Activated naive CD4-positive, alpha-beta T cell treated with anti-CD3 and anti-CD28 coated beads for 36 hours (primary cell): ENCODE measurements at places on chromosomes 2 and 18. TPM values are rescaled to one million over a fixed set of nuclear protein-coding genes. Genes with fewer than 3 reads are reported as not detected.

Gene ANO7
- total RNA-seq: 0.57 TPM

DNA sequence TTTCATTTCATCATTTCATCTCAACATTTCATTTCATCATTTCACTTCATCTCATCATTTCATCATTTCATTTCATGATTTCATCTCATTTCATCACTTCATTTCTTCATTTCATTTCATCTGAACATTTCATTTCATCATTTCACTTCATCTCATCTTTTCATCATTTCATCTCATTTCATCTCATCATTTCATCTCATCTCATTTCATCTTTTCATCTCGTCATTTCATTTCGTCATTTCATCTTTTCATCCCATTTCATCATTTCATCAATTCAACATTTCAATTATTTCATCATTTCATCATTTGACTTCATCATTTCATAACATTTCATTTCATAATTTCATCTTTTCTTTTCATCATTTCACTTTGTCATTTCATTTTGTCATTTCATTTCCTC, 128.4 kb downstream of the ANKRD30BL start:
- no peak for DNase-seq
- no peaks in the 10 kb centered on the region for H3K36me3 ChIP-seq
- no peak overlapping the region for H3K27ac ChIP-seq
- H3K27me3 ChIP-seq: peaks cover 9% of the 10 kb centered on the region
- peaks cover 4% of the 10 kb centered on the region for H3K4me1 ChIP-seq
- H3K4me3 ChIP-seq: no peak overlapping the region

DNA sequence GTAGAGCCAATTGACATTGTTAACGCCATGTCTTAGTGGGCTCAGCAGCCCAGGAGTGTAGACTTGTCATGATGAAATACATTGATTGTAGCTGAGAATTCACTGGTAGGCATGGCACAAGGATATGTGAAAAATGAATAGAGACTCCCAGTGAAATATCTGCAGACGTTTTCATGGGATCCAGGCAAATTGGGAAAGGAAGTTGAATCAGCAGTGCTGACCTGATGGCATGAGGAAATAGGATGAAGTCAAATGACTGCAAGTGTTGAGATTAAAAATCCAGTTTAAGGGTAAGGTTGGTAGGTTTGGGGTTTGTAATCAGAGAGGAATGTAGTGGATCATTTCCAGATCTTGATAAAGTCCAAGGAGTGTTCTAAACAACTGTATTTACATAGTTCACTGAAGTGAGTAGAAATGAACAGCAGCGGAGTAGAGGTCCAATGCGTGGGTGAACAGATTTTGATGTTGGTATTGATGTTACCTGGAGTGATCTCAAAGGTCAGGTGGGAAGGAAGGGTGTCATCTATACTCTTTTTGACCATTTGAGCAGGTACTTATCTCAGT, 24.6 kb downstream of the INSIG2 start:
- H3K27ac ChIP-seq: no peak overlapping the region
- H3K27me3 ChIP-seq: no peaks in the 10 kb centered on the region
- H3K4me1 ChIP-seq: peaks cover 11% of the 10 kb centered on the region
- no peak for DNase-seq

DNA sequence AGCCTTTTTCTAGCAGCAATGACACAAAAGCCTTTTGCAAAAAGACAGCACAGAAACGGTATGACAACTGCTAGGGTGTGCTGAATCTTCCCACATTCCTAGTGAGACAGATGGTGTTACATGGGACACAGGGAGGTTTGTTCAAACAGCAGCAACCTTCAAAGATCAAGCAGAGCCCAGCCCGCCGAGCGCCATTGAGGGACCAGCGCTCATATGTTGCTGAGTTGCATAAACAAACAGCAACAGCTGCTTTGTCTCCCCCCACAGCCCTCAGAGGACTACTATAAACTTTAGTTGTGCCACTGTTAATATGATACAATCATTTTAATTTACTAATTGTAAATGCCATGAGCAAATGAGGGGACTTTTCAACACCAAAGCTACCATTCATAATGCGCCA, 117.7 kb downstream of the ZEB2 start:
- no peaks in the 10 kb centered on the region for H3K27me3 ChIP-seq
- no peak overlapping the region for H3K4me3 ChIP-seq
- H3K4me1 ChIP-seq: no peaks in the 10 kb centered on the region
- no peak overlapping the region for H3K27ac ChIP-seq
- no peaks in the 10 kb centered on the region for H3K36me3 ChIP-seq

GRCh38 chr2:16417726-16418125, 247.9 kb downstream of the CYRIA start:
- peaks cover 7% of the 10 kb centered on the region for H3K27me3 ChIP-seq
- no peak overlapping the region for H3K27ac ChIP-seq

DNA sequence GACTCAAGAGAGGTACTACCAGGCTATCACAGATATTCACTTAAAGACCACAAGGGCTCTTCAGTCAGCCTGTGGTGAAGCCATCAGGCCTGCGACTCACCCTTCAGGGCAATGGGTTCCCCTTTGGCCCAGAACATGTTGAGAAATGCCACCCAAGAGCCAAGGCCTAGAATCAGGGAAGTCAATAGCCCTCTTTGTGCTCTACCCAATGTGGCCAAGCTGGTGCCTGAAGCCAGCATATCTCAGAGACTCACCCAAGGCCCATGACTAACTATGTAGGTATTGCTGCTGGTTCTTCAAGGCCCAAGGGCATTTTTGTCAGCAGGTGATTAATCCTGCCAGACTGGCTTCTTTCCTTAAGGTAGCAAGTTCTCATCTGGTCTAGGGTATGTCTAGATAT, 338.9 kb upstream of the SETBP1 start:
- H3K4me1 ChIP-seq: no peaks in the 10 kb centered on the region
- H3K27me3 ChIP-seq: no peaks in the 10 kb centered on the region
- H3K27ac ChIP-seq: no peak overlapping the region
- no peak for DNase-seq

GRCh38 chr2:191032588-191033429, 18.8 kb upstream of the STAT1 start:
- no peaks in the 10 kb centered on the region for H3K27me3 ChIP-seq
- H3K27ac ChIP-seq: no peak overlapping the region
- DNase-seq: no peak
- no peak overlapping the region for H3K4me3 ChIP-seq
